ENCODE measurements at places on chromosomes 12 and 14.

GRCh38 chr12:108516511-108517275 lies 1.6 kb downstream of the FICD start:
- no peak for DNase-seq

DNA sequence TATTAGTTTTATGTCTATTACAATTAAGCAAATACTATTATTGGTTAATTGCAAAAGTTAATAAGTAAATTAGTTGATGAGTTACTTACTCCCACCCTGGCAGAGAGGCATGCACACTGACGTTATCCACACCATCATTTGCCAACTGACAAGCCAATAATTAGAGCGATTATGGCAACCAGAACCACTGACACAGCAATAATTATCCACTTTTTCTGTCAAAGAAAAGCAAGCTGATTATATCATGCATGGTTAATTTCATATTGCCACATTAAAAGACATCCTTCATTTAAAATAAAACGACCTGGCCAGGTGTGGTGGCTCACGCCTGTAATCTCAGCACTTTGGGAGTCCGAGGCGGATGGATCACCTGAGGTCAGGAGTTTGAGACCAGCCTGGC lies 43.1 kb downstream of the STX2 start:
- no peak for DNase-seq

DNA sequence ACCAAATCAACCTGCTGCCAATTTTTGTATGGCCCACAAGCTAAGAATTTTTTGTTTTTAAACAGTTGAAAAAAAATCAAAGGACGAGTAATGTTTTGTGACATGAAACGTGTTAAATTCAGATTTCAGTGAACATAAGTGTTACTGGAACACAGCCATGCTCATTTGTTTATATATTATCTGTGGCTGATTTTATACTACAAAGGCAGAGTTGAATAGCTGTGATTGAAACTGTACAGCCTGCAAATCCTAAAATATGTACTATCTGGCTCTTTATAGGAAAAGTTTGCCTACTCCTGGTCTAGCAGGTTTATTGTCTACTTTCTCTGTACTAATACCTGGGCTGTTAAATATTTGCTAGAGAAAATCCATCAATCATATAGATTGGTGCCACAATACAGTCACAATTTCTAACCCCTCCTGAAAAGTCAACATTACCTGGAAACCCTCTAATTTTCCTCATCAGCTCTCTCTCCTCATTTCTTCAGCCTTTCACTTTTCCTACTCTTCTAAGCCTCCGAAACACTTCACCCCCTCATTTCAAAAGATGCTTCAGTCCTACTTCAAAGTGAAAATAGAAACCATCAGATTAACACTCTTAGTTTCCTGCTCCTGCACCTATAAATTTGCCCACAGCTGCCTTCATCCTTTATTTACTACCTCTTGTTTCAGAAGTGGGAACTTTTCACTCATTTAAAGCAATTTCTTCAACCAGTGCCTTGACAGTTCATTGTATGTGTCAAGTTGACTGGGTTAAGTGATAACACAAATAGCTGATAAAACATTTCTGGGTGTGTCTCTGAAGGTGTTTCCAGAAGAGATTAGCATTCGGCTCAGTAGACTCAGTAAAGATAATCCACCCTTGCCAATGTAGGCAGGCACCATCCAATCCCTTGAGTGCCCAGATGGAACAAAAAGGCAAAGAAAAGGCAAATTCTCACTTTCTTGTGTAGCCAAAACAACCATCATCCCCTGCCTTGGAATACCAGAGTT lies 18.0 kb upstream of the C2CD5 start:
- DNase-seq, result no peak

- peak; percentile 40 for DNase-seq
Measured at GRCh38 chr12:132460571-132460970, 29.4 kb upstream of the FBRSL1 start.

- DNase-seq, result no peak
Measured at GRCh38 chr12:109464642-109465351, 12.3 kb downstream of the KCTD10 start.

DNA sequence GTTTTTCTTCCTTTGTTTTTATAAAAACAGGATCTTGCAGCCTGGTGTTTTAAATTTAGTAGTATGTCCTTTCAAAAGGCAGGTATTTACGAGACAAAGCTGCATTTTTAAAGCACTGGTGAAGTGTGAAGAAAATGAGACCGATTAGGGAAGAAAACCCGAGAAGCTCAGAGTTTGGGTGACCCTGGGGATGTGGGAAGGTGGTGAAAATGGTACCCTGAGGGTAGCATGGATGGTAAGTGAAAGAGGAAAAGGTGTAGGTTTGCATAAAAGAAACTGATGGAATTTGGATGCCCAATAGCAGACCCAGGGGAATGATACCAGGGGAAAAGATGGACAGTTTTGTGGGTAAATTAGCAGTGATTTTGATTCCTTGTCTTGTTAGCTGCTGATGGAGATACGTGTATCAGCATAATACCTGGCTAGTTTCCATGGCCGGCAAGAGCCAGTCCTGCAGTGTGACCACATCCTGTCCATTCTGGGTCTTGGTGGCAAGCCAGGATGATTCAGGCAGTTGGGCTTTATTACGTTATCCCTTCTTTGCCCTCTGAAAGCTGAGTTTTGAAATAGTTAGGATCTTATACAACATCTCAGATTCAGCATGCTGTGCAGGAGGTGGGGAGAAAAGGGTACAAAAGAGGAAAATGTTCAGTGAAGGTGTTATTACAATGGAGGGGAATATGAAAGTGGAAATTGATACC lies 8.9 kb downstream of the BICD1 start:
- no peak for DNase-seq

DNA sequence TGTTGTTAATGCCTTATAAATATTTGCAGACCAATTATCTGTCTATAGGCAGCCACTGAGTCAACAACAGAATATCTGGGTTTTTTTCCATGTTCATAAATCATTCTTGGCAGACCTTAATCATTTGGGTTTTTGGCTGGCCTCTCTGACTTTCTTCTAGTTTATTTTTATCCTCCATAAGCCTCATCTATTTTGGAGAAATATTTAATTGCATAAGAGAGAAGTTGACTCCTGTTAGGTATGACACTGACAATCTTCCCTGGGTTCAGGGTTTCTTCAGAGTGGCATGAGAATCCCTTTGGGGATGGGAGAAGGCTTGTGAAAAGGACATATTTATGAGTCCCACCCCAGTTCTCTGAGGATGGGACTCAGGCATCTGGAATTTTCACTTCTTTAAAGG lies 299.8 kb downstream of the NRXN3 start:
- DNase-seq, result no peak

DNA sequence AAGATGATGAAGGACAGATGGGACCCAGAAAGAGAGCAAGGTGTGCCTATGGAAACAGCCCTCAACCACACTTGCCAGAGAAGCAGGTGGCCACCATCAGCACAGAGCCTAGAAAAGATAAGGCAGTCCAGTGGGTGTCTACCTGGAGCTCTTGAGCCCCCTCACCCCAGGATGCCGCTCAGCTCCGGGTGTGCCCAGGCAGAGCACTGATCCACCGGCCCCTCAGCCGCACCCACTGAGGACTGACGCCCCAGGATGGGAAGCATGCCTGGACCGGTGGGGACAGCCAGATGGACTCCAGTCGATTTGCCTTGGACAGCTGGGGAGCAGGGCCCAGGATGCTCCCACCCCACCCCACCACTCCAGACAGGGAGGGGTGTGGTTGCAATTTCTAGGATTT lies 15.1 kb upstream of the ZFP36L1 start:
- DNase-seq, result no peak

DNA sequence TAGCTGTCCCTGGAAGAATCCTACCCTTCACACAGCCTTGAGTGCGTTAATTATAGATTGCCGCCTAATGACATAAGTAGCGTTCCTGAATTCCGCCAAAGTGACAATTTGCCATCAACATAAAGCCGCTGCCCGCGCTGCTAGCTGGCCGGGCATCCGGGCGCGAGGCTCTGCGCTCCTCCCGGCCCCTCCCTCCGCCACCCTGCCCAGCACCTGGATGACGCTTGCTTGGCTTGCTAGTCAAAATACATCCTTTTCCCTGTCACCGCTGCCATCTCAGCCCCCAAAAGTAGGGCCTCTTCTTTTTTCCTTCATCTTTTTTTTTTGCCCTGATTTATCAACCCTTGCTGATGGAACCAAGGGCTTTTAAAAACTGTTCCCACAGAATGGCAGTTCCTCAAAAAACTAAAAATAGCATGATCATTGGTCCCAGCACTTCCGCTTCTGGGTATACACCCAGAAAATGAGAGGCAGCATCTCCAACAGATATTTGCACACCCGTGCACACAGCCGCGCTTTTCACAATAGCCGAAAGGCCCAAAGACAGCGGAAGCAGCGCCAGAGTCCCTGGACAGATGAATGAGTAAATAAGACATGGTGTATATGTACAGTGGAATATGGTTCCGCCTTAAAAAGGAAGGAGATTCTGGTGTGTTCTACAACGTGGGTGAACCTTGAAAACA lies 235.2 kb downstream of the BCL11B start:
- DNase-seq, result no peak

DNA sequence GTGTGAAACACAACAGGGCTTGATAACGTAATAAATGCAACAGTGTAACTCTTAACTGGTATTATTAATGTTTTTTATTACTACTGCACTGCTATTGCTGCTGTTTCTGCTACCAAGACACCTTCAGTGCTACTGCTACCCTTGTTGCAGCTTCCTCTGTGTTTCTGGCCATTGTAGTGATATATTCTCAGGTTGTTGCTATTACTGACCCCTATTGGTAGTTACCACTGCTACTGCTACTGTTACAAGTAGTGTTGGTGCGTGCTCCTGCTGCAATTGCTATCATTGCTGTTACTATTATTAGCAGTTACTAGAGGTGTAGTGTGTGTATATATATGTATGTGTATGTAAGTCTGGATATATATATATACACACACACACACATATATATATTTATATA lies 87.2 kb upstream of the PTPRB start:
- no peak for DNase-seq

DNA sequence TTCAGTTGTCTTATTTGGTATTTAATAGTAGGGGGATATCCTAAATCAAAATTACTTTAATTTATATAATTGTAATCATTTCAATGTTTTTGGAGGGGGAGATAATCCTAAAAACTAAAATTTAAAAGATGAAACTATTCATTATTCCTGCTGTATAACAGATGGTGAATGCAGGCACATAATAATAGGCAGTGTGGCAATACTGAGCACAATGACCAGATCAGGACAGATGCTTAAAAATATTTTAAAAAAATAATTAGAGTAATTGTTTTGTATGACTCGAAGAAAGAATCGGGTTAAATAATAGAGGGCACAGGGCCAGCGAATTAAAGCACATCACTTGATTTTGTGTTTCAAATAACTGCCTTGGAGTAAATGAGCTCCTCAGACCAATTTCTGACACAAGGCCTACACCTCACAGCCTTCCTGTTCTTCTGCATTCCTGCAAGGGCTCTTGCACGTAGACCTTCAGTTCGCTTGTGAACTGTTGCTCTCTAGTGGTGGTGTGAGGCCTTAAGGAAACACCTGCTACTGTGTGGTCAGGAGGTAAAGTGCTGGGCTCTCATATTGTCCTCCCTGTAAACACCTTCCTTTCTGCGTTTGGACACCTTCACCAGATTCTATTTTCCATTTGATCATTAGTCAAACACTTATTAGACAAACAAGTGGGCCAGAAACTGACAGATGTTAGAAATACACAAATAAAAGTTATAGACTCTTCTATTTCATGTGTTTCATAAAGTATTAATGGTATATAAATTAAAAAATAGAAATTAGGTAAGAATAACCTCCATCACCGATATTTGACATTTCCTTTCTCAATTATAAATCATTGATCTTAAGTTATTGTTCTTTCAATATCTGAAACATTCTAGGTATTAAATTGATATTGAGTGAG lies 29.3 kb upstream of the KLRF1 start:
- DNase-seq, result peak; percentile 41

DNA sequence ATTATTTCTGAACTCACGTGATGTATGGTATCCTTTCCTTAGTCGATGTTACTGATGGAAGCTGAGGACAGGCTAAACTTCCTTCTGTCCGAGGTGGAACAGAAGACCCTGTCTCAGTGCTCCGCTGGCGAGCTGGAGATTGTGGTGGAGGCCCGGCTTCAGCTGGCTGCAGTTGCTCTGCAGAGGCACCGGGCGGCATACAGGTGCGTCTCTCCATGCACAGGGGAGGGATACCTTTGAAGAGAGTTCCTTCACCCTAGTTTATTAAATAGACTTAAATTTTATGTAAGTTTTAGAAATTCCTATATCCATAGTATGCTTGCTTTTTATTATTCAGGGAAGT lies 186.7 kb upstream of the NEDD1 start:
- DNase-seq, result no peak

DNA sequence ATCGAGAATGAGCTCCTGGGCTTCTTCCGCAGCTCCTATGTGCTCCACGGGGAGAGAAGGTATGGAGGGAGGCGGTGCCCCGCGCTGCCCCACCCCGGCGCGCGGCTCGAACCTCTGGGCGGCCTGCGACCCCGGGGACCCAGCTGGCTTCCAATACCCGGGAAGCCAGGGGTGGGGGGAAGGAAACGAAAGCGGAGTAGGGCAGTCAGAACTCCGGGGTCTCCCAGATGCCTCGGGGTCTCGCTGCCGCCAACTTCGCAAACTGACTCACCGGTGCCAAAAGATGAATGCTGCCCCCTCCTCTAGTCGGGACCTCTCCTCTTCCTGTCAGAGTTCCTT lies 1.3 kb downstream of the TRHDE start:
- DNase-seq, result no peak

- no peak for DNase-seq
Measured at GRCh38 chr12:54138219-54138618, 50.6 kb downstream of the SMUG1 start.

GRCh38 chr12:13801543-13801942 lies 179.9 kb downstream of the GRIN2B start:
- DNase-seq, result no peak

- DNase-seq, result no peak
Measured at GRCh38 chr14:65943150-65943549, 530.6 kb downstream of the FUT8 start.

GRCh38 chr14:76967788-76968187 lies 60.7 kb downstream of the IRF2BPL start:
- DNase-seq, result no peak

DNA sequence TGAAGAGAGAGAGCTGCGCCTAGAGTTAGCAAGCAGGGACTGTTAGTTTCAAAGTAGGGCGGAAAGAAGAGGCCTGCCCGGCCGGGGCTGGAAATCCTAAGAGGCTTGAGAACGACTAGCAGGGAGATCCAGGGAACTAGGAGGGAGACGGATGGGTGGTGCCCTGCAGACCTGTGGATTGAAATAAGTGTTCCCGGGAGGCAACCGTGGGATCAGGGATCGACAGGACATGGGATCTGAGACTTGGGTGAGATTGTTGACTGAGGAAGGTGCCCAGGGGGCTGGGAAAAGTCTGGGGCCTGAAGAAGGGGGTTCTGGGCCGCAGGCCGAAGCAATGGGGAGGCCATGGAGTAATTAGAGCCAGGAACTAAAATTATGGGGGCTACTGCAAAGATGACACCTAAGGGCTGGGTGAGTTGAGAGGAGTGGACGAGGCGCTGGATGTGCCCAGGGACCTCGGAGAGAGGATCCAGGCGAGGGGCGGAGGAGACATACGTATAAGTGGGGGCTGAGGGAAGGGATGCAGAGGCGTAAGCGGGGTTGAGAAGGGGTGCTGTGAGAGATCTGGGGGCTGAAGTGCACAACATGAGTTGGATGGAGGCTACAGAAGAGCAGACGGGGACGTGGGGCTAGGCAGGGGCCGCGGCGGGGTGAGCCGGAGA lies 635 bp downstream of the LTA4H start:
- peak; percentile 22 for DNase-seq

- DNase-seq, result no peak
Measured at GRCh38 chr14:89217891-89218290, 199.1 kb downstream of the FOXN3 start.

GRCh38 chr12:10031771-10032175 lies 1.3 kb downstream of the CLEC9A start:
- DNase-seq, result no peak

GRCh38 chr12:121697093-121697698 lies 15.4 kb upstream of the TMEM120B start:
- peak; percentile 53 for DNase-seq
